ENCODE measurements at places on chromosomes 12 and 14.

- DNase-seq, result no peak
Measured at GRCh38 chr12:47617476-47617875, 88.4 kb downstream of the RPAP3 start.

DNA sequence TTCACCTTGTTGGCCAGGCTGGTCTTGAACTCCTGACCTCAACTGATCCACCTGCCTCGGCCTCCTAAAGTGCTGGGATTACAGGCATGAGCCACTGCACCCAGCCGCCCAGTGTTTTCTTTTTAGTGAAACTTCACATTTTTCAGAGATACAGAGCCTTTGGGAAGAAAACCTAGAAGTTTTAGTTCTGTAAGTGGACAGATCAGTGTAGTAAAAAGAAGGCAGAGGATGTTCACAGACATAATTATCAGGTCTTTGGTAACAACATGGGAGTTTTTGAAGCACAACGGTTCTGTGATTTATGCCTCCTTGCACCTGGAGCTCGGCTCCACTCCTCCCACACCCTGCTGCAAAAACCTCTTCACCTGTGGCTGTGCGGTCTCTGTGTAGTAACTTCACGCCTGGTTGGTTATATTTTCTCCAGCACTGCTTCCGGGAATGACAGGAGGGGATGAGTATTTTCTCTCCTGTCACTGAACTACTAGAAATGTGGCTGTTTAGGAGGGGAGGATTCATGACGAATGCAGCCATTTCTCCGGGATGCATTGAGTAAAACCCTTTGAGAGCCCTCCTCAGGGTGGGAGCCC is 67.0 kb downstream of the ARF6 start:
- no peak for DNase-seq

DNA sequence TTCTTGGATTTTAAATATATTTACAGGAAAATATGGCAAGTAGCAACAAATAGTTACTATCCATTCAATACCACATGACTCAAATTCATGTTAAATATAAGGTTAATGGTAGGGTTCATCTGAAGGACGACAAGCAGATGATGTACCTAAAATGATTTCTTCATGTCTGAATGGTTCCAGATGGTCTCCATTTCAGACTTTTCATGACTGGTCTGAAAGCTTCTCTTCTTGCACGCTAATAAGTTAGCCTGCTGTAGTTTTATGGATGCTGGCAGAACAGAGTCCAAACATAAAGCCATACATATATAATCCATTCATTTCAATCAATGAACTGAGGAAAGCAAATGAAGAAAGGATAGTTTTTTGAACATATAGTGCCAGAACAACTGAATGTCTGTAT is 257.0 kb upstream of the MGAT4C start:
- no peak for DNase-seq

- DNase-seq, result peak; percentile 90
Measured at GRCh38 chr12:1936406-1937320, 18.2 kb upstream of the CACNA2D4 start.

DNA sequence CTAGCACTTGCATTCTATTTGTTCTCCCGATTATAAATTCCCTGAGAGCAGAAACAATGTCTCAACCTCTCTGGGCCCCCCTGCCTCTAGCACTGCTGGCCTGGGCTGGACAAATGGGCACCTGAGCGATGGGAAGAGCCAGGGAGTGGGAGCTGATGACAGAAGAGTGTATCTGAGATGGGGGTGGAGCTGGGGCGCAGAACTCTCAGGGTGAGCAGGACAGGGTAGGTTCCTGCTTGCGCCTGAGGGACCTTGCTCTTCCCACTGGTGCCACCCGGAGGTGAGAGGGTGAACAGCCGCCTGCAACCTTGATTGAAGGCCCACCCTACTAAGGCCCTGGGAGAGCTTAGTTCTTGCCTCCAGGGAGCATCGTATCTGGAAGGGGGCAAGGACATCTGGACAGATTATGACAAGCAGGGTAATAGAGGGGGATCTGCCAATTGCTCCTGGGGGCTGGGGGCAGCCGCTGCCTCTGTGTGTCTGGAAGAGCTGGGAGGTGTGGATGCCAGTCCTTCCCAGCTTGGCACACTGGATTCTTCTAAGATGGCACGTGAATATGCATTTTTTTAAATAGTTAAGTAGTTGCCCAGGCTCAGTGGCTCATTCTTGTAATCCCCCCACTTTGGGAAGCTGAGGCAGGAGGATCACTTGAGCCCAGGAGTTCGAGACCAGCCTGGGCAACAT is 43.0 kb upstream of the TSPAN9 start:
- peak; percentile 96 for DNase-seq

DNA sequence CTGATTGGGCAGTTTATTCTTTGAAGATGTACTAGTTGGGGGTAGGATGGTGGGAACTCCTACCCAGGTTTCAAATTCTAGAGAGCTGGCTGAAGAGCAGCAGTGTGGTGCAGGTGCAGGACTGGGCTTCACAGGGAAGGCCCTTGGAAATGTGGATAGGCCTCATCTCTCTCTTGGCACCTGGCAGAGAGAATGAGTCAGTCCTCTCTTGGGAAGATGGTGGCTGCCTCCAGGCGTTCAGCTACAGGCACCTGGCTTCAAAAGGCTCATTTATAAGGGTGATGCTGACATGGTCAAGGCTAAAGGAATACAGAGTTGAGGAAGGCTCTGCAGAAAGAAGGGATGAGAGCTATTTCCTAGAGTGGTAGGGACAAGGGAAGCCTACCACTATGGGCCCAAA is 179.7 kb upstream of the VASH1 start:
- no peak for DNase-seq

DNA sequence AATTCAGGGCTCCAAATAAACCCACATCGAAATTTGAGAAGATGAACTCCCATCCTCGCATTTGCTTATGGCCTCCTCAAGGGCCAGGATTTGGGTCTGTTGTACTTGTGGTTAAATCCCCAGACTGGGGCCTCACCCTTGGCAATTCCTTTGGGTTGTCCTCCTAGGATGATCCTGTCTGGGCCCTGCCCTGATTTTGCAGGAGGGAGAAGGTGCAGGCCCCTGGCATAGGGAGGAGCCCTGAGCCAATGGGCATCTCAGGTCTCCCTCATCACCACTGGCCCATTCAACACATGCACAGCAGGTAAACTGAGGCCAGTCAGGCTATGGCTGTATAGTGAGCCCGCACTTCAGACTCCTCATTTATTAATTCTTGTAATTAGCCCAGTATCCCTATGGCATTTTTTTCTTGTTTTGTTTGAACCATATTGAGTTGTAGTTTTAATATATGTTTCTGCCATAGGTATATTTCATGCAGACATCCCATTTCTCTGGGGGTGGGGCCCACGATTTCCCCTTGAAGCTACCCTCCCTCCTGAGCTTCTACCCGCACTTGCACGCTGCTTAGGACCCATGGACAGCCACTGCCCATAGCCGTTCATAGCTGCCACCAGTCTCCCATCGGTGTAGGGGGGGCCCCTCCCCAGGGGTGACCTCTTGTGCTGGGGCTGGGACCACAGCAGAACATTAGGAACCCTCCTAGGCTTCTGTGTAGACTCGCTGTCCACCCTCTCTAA is 67.1 kb upstream of the DDX11 start:
- DNase-seq, result no peak

GRCh38 chr12:97411341-97411740 is 51.3 kb upstream of the RMST start:
- no peak for DNase-seq

- peak; percentile 13 for DNase-seq
Measured at GRCh38 chr14:59695198-59695597, 118.6 kb upstream of the CCDC175 start.

DNA sequence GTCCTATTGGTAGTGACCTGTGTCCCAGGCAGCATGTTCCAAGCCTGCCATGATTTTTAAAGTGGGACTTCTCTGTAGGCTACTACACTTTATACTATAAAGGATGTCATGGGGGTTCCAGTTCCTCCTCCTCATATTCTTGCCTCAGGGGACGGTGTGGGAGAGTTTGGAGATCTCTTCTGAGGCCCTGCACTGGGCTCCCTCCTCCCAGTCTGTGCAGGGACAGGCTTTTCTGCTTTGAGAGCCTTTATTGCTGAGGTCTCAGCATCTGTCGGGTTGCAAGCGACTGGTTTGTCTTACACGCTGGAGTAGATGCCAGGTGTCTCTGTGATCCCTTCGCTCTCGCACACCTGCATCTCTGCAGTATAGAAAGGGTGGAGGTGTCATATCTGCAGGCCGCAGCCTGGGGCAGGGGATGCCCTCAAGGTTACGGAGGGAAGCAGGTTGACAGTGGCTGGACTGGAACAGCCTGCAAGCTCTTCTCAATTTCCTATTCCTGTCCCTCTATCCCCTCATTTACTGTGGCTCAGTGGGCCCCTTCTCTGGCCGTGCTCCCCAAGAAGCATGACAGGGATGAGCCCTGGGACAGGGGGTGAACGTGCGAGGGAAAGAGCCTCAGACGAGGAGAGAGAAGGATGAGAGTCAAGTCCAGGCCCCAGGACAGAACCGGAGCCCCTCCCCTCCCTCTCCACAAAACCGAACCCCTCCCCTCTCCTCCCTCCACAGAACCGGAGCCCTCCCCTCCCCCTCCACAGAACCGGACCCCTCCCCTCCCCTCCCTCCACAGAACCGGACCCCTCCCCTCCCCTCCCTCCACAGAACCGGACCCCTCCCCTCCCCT is 51.3 kb downstream of the SLC6A12 start:
- DNase-seq, result no peak

- no peak for DNase-seq
Measured at GRCh38 chr14:82067221-82067875, 533.7 kb upstream of the SEL1L start.

GRCh38 chr12:56998316-56998715 is 8.0 kb downstream of the ZBTB39 start:
- no peak for DNase-seq

GRCh38 chr14:95442633-95443021 is 73.8 kb downstream of the SYNE3 start:
- peak; percentile 84 for DNase-seq

GRCh38 chr14:100096656-100097055 is 31.4 kb downstream of the EVL start:
- DNase-seq, result no peak

GRCh38 chr12:105967038-105967776 is 171.5 kb downstream of the NUAK1 start:
- DNase-seq, result peak; percentile 77

DNA sequence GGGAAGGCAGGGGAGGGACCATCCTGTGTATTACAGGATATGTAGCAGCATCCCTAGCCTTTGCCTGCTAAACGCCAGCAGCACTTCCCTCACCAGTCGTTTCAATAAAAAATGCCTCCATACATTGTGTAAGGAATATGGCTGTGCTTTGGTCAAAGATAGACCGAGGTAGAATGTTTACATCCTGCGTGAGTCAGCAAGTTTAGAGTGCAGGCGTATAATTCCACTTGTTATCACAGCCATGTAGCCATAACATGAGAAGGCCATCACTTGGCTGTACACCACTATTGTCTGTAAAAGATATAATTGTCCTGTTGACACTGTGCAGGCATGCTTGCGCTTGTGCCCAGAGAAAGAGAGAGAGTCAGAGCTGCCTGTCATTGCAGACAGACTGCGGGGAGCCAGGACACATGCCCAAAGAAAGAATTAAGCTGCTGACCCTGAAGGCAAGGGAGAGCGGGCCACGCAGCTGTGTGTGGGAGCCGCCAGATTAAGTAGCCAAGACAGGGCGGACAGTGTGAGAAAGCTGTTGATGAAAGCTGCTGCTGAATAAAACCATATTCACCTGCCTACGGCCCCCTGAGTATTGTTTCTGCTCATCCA is 68.4 kb downstream of the CRACR2A start:
- no peak for DNase-seq

GRCh38 chr12:57166971-57167371 is 19.6 kb upstream of the LRP1-AS start:
- no peak for DNase-seq

- DNase-seq, result peak; percentile 0
Measured at GRCh38 chr14:87457720-87458119, 535.3 kb downstream of the GALC start.

DNA sequence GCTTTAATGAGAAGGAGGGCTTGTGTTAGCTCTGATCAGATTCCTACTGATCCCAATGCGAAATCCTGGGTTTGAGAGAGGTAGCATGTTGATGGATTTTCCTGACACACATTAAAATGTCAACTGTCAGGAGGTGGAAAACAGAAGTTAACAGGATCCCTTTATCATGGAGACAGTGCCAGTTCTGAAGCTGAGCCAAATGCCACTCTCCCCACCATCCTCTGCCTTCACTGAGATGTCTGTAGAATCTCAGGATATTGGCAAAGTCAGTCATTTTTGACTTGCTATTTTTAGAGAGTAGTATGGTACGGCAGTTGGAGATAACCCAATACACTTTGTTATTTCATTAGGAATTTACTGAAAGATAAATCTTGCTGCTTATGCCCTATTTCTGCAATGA is 1816.2 kb upstream of the FLRT2 start:
- DNase-seq, result no peak

GRCh38 chr12:1795785-1796514 is 24.4 kb upstream of the LRTM2 start:
- peak; percentile 83 for DNase-seq

DNA sequence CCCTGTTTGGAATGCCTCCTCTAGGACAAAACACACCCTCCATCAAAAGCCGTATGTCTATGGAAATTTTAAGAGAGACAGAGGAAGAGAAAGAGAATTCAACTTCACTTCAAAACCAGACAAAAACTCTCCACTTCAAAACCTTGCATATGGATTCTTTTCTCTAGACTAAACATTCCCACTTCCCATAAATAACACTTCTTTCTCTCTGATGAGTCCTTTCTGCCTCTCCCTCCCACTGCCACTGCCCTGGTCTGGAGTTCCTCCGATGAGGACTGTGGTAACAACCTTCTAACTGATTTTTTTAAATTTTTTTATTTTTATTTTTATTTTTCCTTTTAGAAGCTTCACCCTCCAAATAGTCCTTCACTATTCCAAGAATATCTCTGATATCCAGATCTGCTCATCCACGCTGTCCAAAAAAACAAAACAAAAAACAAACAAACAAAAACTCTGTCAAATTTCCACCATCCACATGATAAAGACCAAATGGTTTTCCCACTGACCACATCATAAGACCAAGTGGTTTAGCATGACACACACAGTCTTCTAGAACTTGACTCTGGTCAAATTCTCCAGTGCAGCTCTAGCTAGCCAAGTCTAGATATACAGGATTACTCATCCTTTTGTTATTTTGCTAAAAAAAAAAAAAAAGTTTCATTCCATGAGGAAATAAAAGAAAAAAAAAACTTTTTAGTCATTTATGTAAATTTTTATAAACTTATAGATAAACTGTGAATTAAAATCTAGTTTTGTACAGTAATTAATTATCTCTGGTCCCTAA is 256.0 kb downstream of the PPFIA2 start:
- DNase-seq, result peak; percentile 63

- peak; percentile 61 for DNase-seq
Measured at GRCh38 chr14:70086685-70087379, 101.9 kb downstream of the SLC8A3 start.

All from myocyte (in vitro differentiated cells).